NCI-H2081 (cell line): ENCODE measurements at places on chromosomes 1 and 21.

DNA sequence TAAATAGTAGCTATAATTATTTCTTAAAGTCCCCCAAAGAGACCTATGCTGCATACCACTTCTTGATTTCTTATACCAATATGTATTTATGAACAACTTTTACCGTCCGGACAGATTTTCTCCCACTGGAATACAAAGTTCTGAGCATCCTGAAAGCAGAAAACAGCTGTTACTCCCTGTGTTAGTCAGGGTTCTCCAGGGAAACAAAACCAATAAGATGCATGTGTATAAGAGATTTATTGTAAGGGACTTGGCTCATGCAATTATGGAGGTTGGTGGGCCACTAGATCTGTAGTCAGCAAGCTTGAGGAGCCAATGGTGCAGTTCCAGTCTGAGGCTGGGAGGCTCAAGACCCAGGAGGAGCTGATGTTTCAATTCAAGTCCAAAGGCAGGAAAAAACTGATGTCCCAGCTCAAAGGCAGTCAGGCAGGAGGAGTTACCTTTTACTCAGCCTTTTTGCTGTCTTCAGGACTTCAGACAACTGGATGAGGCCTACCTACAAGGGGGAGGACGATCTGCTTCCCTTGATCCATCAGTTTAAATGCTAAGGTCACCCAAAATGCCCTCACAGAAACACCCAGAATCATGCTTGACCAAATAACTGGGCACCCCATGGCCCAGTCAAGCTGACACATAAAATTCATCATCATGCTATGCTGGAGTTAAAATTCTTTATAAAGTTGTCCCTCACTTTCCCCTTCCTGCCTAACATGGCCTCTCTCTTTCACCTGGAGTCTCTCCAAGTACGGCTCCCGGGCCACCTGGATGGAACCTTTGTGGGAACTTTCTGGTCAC lies 24.3 kb upstream of the ATF3 start:
- DNase-seq: no peak

DNA sequence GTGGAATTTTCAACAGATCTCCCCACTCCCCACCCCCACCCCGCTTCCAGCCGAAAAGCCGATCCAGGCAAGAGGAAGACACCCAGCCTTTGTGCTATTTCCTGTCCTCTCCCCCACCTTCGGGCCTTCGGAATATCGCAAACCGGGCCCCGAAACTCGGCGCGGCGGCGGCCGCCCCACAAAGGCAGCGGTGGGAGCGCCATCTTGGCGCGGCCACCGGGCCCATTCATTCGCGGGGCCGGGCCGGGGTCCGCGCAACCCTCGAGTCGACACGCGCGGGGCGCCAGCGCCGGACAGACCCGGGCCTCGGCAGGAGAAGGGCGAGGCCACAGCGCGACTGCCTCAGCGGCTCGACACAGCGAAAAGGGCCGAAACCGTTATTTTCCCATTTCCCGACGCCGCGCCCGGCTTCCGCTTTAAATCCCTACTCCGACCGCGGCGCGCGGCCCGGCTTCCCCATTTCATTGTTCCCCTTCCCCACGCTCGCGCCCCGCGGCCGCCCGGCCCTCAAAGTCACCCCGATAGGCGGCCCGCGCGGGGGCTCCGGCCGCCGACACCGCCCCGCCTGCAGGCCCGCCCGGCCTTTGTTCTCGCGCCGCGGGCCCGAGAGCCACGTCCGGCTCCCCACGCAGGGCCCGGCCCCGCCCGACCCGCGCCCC lies 911 bp downstream of the GNB1 start:
- DNase-seq: peak; percentile 41

- peak; percentile 69 for DNase-seq
Measured at GRCh38 chr1:60388092-60388987, 314.8 kb upstream of the C1orf87 start.

DNA sequence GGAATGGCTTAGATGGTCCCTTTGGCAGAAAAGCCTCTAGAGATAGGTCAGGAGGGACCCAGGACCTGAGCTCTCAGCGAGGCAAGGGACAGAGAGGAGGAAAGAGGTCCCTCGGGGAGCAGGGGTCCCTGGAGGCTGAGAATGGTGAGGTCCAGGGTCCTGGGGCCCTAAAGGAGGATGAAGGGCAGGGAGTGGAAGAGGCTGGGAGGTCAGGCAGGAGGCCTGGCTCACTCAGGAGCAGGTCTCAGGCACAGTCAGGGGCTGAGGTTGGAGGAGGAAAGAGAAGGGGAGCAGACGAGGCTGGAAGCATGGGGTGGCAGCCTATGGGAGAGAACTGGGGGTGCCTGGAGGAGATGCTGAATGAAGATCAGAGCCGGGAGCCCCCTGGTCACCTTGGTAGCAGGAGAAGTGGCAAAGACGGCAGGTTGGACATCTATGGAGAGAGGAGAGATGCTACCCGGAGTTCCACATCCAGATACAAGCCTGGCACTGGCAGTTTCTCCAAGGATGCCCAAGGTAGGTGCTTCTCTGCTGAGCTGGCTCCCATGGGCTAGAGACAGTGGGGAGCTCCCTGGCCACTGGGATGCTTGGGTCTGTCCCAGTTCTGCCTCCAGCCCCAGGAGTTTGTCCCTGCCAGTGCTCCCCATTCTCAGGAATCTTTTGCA lies 22.6 kb downstream of the IGFN1 start:
- no peak for DNase-seq

DNA sequence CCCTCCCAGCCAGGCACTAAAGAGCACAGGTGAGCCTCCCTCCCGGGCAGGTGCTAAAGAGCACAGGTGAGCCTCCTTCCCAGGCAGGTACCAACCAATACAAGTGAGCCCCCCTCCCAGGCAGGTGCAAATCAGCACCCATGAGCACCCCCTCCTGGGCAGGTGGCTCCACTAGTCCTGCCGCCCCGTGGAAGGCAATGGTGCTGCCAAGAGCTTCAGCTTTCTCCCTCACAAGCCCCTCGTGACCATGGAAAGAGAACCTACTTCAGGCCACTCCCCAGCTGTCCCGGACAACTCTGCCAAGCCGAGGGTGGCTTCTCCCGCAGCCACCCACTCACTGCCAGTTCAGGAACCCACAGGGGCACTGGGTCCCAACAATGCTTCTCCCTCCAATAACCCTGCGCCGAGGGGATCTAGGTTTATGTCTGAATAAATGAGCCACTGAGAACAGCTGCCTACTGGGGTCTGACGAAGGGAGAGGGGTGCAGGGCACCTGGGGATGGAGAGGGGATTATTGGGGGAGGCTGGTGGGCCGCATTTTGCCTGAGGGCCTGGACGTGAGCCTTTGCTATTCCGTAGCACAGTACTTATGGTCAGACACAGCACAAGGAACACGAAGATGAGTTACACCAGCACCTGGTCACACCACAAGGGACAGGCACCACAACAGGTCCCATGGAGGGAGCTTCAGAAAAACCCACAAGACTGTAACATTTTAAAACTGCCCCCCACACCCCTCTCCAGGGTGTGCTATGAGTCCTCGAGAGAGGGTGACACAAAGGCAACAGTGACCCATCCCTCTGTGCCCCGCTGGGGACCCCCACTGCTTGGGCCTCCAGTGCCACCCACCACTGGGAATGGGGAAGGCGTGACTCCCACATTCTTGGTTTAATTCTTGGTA lies 46.3 kb downstream of the PRDM15 start:
- no peak for DNase-seq

- no peak for DNase-seq
Measured at GRCh38 chr21:34988625-34989024, 60.5 kb downstream of the RUNX1 start.

GRCh38 chr1:169300854-169301253 lies 66.7 kb downstream of the NME7 start:
- DNase-seq: no peak

- DNase-seq: no peak
Measured at GRCh38 chr1:197374428-197374827, 106.4 kb downstream of the CRB1 start.

- DNase-seq: no peak
Measured at GRCh38 chr1:52122384-52122783, 19.5 kb upstream of the ZFYVE9 start.

DNA sequence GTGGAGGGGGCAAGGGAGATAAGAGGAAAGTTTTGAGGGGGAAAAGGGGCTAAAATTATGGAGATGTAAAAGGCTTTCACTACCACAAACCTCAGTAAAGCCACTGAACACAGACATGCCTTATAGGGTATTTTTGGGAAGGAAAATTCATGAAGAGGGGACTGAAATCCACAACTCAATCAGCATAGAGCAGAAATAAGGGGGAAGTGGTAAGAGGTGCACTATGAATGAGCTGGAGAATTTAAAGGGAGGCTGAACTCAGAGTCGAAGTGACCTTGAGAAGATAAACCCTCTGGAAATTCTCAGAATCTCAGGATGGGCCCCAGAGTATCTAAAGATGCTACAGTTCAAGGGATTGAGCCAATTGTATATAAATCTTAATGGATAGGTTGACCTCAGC lies 15.3 kb downstream of the RHEX start:
- DNase-seq: no peak

DNA sequence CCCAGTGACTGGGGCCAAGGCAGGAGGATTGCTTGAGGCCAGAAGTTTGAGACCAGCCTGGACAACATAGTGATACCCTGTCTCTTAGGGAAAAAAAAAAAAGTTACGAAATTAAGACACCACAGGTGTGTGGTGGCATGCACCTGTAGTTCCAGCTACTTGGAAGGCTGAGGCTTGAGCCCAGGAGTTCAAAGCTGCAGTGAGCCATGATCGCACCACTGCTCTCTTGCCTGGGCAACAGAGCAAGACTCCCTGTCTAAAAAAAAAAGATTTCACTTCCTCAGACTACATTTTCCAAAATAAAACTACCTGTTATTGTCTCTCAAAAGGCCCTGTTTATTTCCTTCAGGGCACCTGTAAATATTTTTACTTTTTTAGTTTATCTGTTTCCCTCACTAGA lies 4.7 kb upstream of the STK40 start:
- no peak for DNase-seq

DNA sequence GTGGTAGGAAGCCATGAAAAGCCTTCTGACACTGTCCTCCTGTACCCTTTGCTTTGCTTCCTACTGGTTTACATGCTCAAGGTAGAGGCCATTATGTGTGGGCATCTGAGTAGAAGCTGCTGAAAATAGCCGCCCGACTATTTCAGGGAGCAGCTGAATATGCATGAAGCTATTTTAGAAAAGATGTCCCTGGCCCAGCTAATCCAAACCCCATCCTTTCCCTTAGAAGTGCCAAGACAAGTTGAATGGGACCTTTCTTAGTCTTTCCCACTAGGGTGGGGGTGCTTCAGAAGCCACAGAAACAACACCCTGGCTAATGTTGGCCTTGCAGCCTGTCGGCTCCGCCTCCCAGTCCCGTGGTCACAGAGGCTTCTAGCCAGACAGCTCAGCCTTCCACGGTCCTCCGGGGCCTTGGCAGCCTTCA lies 205.1 kb upstream of the EDN2 start:
- no peak for DNase-seq

- DNase-seq: no peak
Measured at GRCh38 chr1:26353210-26353859, 595 bp downstream of the CRYBG2 start.

- DNase-seq: no peak
Measured at GRCh38 chr1:114454539-114454938, 56.5 kb downstream of the TRIM33 start.

DNA sequence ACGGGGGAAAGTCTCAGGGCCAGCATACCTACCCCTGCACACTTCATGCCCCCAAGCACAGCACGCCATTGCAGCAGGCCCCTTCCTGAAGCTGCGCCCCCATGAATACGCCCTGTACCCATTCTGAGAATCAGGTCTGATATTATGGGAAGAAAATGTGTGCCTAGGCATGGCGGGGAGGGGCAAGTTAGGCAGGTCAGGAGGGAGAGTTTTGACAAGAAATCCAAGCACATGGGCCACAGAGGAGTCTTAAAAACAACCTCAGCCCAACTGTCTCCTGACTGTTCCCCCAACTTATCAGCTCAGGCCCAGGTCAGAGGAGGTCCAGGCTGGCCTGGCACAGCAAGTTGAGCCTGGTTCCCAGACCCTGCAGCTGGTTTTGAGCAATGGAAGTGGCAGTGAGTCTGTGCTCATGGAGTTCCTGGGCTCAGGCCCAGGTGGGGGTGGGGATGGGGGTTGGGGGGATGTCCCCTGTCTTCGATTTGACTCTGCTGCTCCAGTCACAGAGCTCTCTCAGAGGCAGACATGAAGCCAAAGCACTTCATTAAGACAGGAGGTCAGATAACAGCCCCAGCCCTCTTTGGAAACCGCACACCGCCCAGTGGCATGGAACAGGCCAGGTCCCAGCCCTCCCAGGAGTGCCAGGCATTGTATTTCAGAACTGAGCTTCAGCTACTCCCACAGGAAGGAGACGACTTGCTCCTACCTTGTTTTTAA lies 20.6 kb upstream of the BCAR3 start:
- no peak for DNase-seq

DNA sequence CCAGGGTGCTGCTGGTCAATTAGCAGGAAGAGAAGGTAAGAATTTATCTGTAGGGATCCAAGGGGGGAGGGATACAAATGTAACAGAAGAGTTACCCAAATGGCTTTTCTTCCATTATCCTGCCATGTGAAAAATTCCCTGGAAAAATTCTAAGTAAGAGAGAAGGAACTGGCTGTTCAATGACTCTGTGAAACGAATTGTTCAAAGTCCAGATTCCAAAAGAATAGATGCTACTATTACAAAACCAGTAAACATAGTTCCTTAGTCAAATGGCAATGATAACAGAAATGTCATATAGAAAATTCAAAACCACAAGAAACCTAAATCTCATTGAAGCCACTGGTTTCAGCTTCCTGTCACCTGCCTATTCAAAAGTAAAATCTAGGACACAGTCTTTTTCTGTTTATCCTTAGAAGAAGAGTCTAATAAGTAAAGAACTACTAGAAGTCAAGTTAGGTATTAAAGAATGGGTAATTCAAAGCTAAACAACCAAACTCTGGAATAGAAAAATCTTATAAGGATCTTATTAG lies 102.6 kb downstream of the ZNF644 start:
- no peak for DNase-seq

DNA sequence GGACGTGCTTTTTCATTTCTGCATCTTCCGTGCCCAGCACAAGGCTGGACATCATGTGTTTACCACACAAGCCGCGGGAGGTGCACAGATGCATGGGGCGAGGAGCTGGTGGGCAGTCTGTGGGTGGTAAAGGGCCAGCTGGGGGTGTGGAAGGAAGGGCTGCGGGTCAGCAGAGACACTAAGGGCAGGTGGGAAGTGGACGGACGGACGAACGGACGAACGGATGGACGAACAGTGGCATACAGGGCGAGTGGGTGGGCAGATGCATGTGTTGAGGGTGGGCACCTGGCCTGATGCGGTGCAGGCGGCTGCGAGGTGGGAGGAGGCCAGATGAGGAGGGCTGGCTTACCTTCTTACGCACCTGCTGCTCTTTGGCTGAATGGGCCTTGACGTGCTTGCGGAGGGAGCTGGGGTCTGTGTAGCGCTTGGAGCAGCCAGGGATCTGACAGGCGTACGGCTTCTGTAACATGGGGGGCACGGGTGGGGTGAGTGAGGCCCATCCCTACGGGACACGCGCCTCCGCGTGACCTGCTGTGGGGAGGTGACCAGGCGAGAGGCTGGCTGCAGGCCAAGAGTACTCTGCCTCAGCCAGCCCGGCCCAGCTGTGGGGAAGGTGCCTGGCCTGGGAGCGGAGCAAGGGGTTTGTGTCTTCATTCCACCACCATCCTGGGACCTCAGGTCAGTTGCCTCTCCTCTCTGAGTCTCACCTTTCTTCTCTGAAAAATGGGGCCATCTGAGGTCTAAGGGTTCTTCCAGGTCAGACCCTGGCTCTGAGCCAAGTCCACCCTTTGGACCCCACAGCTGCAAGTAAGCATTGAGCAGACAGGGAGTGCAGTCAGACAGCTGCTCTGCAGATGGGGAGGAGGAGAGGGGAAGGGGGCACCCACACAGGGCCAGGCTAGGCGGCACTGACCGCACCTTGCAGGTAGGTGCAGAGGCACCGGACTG lies 65.5 kb downstream of the DMRTB1 start:
- DNase-seq: no peak
